ENCODE measurements at places on chromosomes 5 and 9.

DNA sequence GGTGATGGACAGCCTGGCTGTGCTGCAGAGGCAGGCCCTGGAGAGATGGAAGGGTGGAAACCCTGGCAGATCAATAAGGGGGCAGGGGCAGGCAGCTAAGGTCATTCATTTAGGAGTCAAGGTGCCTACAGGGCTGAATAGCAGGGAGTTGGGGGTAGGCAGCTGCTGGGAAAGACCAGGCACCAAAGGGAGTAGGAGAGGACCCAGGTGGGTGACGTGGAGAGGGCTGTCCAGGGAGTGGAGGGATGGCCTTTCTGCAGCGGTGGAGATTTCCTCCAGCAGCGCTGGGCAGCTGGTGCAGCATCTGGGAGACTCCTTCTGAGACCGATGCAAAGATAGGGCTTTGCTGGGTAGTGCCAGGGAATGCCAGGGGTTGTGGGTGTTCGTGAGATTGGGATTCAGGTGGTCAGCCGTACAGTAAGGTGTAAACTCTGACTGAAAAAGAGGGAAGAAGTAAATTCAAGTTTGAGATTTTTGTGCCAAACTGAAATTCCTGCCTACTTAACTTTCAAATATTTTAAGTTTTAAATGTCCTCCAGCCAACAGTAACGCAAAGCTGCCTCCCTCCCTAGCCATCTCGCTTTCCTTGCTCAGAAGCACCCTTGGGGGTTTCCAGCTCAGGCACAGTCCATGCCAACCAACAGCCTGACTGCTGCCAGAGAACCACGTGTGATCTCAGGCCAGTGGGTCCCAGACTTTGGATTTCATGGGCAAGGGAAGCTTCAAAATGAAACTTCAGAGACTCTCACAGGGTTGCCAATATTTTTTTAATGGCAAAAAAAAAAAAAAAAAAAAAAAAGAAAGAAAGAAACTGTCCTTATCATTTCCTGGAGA is 18.6 kb upstream of the ANGPTL2 start:
- no peak for DNase-seq

DNA sequence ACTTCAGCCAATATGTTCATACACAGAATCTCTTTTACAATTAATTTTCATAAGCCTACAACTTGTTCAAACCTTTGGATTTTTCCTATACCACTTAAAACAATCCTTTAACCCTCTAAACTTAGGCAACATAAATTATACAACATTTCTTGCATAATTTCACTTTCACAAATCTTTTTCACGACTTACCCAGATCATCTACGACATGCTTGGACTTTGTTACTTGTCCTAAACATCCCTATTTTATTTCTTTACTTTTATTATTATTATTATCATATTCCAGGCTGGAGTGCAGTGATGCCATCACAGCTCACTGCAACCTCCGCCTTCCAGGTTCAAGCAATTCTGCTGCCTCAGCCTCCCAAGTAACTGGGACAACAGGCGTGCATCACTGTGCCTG is 68.0 kb downstream of the CACNA1B start:
- peak; percentile 41 for DNase-seq

DNA sequence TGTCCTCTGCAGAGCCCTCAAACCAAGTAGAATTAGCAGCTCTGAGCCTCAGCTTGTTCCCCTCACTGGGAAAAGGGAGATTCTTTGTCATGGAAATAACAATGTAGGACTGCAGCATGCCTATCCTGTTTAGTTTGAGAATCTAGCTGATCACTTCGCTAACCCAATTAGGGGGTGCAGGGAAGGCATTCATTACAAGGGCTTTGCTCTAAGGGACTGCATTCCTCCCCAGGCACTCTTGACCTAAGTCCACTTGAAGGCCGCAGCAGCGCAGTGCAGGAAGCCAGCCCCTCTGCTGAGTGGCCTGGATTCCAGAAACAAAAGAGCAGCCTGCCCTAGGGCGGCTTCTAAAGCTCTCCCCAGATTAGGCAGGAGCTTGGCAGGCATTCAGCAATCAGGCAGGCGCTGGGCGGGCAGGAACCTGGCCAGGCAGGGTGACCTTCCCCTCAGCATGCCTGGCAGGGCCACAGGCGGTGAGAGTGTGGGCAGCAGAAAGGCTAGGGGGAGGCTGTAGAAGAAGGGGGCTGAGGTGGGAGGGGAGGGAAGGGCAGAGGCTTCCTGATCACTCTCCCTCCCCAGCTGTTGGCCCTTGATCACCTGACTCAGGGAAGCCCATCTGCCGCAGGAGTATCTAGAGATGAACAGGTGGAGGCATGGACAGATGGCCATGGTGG is 24.8 kb downstream of the CCNJL start:
- DNase-seq: peak; percentile 97

DNA sequence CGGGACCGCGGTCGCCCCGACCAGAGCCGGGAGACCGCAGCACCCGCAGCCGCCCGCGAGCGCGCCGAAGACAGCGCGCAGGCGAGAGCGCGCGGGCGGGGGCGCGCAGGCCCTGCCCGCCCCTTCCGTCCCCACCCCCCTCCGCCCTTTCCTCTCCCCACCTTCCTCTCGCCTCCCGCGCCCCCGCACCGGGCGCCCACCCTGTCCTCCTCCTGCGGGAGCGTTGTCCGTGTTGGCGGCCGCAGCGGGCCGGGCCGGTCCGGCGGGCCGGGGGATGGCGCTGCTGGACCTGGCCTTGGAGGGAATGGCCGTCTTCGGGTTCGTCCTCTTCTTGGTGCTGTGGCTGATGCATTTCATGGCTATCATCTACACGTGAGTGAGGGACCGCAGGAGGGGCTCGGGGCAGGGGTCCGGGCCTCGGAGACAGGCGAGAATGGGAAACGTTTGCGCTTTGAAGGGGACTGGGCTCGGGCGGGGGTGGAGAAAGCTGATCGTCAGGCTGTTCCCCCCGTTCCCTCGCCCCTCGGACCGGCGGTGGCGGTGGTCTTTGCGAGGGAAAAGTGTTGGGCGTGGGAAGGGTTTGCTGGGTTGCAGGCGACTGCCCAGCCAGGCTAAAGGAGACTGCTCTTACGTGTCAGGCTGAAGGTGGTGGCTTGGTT is 457 bp downstream of the UGCG start:
- peak; percentile 72 for DNase-seq

DNA sequence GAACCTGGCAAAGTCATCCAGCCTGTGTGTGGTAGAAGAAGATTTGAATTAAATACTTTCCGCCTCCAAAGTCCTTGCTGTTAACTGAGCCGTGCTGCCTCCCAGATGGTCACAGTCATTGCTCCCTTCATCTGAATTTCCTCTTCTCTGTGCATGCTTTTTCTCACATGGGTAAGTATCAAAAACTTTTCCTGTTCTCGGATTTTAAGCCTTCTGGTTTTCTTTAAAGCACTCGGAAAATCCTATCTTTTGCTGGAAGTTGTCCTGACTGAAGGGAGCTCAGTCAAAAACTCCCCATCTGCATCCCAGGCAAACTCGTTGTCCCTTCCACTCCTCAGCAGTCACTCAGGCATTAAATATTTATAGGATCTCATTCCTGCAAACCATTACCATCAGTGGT is 290.0 kb upstream of the PIK3R1 start:
- no peak for DNase-seq

DNA sequence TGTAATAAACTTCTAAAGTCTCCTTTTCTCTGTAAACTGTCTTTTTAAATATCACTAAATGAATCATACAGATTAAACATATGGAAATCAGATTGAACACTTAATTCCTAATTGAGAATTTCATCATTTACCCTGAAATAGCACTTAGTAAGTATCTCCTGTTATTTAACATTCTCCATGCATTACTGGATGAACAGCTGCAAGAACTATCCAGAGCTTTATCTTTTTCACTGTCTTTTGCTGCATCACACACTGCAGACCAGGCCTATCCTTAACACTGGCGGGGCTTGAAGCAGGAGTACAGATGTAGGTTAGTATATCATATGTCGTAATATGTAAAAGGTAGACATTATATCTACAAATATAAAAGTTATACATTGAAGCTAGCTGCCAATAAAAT is 108.7 kb upstream of the EFNA5 start:
- DNase-seq: no peak

GRCh38 chr5:40291338-40291737 is 388.4 kb upstream of the PTGER4 start:
- no peak for DNase-seq

GRCh38 chr5:72380492-72381274 is 60.5 kb downstream of the PTCD2 start:
- DNase-seq: no peak

GRCh38 chr9:35000535-35001284 is 11.2 kb downstream of the DNAJB5 start:
- DNase-seq: peak; percentile 57

DNA sequence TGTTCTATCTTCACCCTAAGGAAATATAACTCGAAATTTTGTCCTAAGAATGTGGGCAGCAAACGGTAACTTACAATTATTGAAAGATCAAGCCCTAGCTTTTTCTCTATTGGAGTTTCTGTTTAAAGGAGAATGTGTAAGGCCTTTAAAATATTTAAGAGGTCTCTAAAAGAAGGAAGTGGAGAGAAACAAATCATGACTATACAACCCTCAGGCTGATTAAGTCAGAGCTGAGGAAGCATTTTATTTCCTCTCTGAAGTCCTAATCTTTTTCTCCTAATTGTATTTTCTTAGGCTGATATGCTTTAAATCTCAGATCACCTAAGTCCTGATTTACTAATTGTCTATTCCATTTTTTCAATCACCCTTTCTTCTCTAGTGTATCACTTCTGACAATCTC is 1708.8 kb upstream of the C9orf72 start:
- no peak for DNase-seq

DNA sequence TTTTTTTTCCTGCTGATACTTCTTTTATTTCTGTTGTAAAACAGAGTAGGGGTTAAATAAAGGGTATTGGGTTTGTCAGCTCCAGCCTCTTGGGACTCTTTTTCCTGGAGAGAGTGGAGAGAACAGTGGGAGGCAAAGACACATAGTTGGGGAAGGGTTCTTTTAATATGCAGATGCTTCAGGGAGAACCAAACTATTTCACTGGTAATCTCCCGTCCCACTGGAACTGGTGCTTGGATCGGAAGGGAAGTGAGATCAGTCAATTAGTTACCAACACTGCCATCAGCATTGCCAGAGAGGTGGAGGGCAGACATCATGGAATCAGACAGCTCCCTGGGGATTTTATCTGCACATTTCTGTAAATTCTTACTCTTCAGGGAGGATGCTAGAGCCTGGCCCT is 47.6 kb upstream of the ELOVL7 start:
- DNase-seq: peak; percentile 61

GRCh38 chr5:50808406-50808805 is 142.0 kb downstream of the PARP8 start:
- DNase-seq: no peak

GRCh38 chr5:135596788-135597187 is 18.0 kb upstream of the CXCL14 start:
- no peak for DNase-seq

DNA sequence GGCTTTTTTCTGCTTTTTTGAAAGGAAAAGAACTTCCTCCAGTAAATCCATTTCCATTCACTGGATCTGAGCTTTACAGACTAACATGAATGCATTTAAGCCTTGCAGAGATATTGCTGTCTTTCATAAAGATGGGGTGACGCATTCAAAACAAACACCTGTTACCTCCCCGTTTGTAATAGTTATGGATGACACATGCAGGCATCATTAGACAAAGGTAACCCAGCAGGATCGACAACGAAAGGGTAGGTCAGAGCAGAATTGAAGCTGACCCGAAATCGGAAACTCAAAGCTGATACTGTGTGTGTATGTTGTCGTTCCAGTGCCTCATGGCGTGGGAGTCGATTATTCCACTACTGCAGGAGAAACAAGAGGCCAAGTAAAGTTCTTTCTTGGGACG is 22.2 kb downstream of the SLC46A2 start:
- DNase-seq: no peak

GRCh38 chr9:34568774-34569173 is 20.8 kb downstream of the CNTFR start:
- DNase-seq: peak; percentile 27

GRCh38 chr5:179833056-179833708 is 12.5 kb downstream of the SQSTM1 start:
- DNase-seq: no peak

DNA sequence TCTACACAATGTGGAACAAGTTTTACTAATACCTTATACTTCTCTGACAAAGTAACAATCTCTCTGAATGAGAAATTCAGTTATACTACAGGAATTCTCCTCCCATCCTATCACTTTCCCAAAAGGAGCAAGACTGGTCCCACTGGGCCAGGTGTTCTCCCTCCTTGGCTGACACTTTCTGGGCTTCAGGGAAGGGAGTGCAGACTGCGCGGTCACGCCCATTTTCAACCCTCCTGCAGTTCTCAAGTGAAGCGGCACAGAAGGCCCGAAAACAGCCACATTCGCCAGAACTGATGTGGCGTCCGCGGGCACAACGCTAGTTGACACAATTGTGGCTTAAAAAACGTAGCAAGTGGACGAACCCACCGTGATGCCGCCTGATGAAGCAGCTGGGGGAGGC is 603 bp downstream of the SAXO1 start:
- DNase-seq: no peak

DNA sequence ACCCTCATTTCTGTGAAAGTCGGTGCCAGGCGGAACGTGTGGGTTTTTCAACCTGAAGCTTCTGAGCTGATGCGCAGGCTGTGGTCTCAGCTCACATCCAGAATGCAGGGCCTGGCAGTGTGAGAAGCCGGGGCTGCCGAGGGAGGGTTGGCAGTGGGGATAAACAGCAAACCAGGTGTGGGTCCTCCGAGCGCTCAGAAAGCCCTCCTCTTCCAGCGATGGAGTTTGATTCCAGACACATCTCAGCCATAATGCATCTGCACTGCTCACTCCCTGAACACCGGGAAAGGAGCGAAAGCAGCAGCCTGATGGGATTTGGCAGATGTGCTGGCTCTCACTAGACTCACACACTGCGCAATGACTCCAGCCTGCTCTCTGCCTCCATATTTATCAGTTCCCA is 280.1 kb downstream of the HSPA4 start:
- no peak for DNase-seq

GRCh38 chr9:84261070-84261746 is 79.3 kb downstream of the SLC28A3 start:
- DNase-seq: peak; percentile 93

DNA sequence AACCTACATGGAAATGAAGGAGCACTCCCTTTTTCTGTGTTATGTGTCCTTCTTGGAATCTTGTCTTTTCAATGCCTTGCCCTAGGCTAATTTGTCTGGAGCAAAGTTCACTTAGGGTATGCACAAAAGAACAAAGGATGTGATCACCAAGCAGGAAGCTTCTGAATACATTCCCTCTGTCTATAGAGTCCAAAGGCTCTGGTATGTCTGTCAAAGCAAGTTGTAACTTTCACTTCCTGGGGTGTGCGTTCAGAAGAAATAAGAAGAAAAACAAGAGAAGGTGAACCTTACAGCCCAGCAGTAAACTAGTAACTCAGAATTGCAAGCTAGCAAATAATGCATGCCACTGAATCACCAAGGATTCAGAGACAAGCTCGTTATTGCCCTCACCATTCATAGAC is 31.7 kb upstream of the CDH6 start:
- DNase-seq: peak; percentile 52

DNA sequence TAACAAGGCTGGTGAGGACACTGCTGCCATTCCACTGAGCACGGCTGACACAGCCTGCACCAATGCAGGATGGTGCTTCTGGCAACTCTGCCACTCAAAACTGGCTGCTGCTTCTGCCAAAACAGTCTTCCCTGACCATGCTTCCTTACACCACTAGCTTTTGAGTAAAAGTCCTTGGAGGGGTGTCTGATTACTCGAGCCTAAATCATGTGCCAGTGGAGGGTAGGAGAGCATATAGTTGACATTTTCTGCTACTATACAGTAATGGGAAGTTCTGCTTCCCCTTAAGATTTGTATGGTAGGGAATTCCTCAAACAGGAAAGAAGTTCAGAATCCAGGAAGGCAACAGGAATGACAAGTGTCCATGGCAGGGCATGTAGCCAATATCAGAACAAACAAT is 12.2 kb upstream of the PJA2 start:
- DNase-seq: no peak
